ENCODE measurements at places on chromosomes 7 and 10.

DNA sequence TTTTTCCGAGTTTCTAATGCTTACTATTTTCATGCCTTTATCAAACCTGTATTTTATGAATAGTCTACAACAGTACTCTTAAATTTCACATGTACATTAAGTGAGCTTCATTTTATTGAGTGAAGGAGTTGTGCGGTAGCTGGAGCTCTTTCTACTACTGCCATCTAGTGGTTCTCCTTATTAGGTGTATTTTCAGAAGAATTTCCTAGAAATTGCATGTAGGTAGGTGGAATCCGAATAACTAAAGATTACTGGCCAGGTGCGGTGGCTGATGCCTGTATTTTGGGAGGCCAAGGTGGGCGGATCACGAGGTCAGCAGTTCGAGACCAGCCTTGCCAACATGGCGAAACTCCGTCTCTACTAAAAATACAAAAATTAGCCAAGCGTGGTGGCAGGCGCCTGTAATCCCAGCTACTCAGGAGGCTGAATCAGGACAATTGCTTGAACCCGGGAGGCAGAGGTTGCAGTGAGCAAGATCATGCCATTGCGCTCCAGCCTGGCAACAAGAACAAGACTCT, 38.3 kb downstream of the LRRC72 start:
- no peak for DNase-seq

DNA sequence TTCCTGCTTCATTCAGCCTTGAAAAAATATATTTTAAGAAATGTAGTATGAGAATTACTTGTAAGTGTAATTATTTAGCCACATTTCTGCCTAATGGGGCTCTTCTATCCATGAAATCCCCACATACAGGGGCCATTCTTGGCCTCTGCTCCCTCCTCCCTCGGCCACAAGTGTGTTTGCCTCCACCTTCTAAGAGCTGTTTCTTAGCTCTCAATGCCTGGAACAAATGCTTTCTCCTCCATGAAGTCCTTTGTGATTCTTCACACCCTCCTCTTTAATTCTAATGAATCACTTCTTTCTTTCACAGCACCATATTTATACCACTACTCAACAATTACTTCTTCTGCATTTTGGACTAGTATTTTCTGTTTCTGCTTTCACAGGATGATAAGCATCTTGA, 88.8 kb upstream of the BET1 start:
- no peak for DNase-seq

DNA sequence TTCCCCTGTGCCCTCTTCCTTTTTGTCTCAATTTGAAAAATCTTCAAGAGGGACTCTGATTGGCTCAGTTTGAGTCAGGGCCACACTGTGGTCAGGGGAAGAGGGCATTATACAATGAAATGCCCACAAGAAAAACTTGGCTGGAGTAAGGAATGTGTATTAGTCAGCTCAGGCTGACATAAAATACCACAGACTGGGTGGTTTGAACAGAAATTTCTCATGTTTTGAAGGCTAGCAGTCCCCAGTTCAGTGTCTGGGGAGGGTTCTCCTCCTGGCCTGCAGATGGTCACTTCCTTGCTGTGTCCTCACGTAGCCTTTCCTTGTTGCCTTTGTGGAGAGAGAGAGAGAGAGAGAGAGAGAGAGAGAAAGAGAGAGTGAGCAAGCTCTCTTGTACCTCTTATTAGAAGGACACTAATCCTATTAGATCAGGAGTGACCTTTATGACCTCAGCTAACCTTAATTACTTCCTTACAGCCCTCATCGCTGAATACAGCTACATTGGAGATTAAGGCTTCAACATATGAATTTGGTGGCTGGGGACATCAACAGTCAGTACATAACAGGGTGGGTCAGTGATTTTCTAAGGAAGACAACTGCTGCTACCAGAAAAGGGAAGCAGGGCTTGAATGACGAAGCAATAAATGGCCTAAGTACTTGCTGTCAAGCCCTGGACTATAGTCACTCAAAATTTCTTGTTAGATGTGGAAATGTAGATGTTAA, 25.8 kb upstream of the FAM13C start:
- DNase-seq: no peak

DNA sequence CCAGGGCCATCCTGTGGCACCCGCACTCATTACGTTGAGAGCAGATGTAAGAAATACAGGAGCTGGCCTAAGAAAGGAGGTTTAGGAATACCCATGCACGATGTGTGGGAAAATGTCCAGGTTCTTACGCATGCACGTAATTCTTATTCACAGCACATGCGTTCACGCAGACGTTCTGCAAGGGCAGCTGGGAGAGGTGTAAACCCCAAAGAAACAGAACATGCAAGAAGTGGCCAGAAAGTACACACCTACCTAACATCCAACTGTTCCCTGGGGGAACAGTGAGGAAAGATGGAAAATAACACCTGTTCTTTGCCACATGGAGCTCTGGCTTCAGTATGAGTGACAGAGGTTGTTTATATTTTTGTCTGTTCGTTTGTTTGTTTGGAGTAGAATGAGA, 285.6 kb downstream of the PRPF18 start:
- DNase-seq: no peak

- DNase-seq: no peak
Measured at GRCh38 chr10:125007436-125007835, 65.5 kb downstream of the ZRANB1 start.

DNA sequence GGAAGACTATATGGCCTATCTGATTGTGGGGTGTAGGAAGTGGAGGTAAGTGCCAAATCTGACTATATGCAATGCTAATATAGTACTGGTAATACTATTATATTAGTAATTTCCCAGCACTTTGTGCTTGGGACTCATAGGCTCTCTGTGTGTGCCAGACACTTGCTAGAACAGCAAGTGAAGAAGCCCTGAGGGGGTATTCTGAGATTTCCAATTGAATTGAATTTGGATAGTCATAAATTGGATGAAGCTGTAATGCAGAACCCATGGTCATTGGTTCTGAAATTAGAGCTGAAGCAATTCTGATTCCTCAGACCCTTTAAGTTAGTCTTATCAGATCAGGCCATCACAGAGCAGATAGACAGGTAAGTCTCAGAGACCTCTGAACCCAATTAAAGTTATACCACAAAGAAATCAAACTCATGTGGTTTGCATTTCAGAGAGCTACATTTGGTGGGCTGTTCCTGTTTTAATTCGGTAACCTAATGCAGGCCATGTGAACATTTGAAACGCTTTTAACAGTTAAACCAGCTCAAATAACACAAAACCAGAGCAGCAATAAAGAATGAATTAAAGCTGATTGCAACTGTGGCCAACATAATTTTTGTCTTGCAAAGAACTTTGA, 179.5 kb downstream of the CREB5 start:
- no peak for DNase-seq

GRCh38 chr7:114921631-114922025, 266 bp upstream of the MDFIC start:
- DNase-seq: peak; percentile 43

DNA sequence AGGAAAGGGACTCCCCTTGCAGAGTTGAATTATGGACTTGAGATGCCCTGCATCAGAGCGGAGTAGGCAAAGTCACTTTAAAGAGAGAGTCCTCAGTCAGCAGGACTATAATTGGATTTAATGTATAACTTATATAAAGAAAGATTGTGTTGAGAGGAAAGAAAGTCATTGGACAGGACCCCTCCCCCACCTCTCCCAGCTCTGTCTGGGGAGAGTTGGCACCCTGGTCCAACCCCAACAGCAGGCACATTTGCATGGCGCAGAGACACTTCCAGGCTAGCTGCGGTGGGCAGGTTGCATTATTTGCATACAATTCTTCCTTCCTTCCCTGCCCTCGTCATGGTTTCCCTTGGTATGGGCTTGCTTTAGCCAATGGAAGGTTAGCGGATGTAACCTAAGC, 46.1 kb upstream of the NPTX2 start:
- DNase-seq: no peak

GRCh38 chr7:142874409-142874808, 11.1 kb downstream of the TRPV6 start:
- no peak for DNase-seq

GRCh38 chr10:33557313-33557712, 222.8 kb upstream of the NRP1 start:
- DNase-seq: no peak

DNA sequence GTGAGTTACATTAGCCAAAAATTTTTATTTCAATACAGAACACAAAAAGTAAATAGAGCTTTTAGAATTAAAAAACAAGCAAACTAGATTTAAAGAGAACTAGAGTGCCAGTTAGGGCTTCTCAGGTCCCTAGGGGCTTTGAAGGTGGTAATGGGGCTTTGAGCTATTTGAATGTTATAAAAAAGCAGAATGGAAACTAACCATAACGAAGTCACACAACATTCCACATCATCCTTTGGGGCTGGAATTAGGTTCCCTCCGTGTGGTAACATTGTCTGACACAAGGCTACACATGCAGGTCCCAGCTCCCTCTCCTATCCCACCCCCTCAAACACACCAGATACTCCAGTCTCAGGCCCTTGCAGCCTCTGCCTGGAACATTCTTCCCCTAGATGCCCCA, 15.3 kb downstream of the JAZF1 start:
- no peak for DNase-seq

- DNase-seq: no peak
Measured at GRCh38 chr10:124663766-124664360, 80.3 kb downstream of the FAM53B start.

DNA sequence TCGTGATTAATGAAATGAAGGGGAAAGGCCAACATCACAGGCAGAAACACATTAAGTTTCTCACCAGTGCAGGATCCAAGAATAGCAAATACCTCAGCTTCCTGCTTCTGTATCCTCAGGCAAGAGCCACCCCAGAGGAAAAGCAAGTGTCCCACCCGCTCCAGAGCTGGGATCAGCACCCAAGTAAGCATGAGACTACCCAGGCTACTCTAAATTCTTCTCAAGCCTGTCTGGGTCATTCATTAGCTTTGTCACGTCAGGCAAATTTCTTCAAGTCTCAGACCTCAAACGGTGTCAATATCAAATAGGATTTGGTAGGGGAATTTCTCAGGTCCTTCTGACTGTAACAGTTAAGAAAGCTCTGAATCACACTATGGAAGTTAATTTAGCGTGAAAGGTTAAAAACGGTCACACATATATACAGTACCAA, 59.0 kb downstream of the GNA12 start:
- no peak for DNase-seq

- no peak for DNase-seq
Measured at GRCh38 chr10:78934532-78934898, 134.3 kb upstream of the ZMIZ1 start.

DNA sequence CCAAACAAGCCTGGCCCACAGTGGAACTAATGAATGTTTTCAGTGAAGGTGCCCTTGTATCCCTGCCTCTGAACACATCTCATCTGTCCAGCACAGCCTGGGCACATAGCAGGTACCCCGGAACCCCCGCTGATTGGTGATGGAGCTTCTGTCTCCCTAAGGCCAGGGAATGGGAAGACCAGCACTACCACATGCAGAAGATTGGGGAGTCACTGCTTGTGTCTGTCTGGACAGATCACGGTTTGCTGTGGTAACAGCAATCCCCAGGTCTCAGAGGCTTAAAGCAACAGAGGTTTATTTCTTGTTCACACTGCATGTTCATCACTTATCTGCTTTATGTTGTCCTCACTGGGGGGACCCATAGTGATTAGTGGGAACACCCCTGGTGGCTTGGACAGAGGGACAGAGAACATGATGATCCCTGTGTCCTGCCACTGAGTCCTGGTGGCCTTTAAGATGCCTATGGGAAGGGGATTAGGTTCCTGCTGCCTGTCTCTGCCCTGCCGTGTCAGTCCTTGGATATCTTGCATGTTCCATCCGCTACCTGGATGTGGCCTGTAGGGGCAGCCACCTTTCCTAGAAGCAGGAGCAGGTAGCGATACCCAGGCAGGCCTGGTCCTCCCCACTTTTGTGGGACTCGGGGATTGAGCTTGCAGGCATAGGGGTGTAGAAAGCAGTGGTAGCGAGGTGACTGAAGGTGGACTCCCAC, 3.6 kb downstream of the TSPAN14 start:
- DNase-seq: no peak

- DNase-seq: no peak
Measured at GRCh38 chr7:96786998-96787395, 77.4 kb upstream of the SEM1 start.

DNA sequence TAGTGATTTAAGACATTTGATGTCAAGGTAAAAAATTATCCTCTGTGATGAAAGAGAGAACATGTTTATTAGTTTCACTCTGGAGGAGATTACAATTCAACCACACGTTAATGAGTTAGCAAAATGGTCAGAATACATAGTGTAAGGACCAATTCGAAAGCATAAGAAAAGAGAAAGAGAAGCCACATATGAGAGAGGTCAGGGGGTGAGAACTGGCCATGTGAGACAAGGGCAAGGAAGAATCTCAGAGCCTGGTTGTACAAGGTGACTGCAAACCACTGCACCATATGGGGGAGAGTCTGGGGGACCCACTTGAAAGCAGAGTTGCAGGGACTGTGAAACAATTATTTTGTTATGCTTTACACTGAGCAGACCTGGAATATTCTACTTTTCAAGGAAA, 27.7 kb upstream of the BET1 start:
- no peak for DNase-seq

GRCh38 chr7:69898189-69898588, 299.9 kb downstream of the AUTS2 start:
- DNase-seq: no peak

- peak; percentile 20 for DNase-seq
Measured at GRCh38 chr7:45185028-45185863, 27.7 kb downstream of the RAMP3 start.

DNA sequence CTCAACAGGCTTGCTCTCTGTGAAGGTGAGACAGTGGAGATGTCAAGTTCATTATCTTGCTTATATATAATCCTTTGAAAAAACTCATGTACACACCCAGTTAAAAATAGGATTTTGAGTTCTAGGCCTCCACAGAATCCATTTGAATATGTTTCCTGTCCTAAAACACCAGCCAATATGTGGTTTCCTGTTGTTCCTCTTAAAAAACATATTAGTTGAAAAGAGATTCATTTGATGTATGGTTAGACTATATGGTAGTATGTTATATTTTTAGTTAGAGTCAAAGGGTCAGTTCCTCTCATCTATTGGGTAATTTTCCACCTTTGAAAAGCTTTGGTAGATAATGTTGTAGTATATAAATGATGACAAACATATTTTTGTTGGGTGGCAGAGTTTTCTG, 16.0 kb downstream of the PPP1R9A start:
- no peak for DNase-seq

DNA sequence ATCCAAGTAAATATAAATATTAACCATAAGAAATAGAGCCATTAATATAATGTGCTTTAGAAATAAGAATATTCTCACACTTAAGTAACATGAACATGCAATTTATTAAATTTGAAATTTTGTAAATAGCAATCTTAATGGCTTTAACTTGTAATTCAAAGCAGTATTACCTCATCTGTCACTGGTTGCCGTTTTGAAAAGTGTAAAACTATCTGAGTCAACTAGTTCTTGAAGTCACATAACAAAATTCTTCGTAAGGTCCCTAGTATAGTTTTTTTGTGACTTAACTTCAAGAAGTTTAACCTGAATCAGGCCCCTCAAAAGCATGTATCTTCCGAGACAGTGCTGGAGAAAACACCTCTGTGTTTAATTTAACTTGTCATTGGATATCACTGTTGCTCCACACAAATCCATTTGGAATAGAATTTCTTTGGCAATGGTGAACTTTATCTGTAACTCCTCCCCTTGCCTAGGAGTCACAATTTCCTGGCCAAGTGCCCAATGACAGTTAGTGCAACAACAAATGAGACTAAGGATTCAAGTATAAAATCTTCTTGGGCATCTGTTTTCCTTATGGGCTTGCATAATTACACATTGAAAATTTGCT, 47.1 kb downstream of the NT5C2 start:
- no peak for DNase-seq

- no peak for DNase-seq
Measured at GRCh38 chr7:106561666-106562411, 99.1 kb downstream of the CCDC71L start.

- no peak for DNase-seq
Measured at GRCh38 chr10:48653944-48654698, 30.6 kb upstream of the WDFY4 start.

Measured in lower lobe of right lung (tissue), 2 donors.